Vagina (tissue), 2 donors: ENCODE measurements at places on chromosomes 1 and 21.

DNA sequence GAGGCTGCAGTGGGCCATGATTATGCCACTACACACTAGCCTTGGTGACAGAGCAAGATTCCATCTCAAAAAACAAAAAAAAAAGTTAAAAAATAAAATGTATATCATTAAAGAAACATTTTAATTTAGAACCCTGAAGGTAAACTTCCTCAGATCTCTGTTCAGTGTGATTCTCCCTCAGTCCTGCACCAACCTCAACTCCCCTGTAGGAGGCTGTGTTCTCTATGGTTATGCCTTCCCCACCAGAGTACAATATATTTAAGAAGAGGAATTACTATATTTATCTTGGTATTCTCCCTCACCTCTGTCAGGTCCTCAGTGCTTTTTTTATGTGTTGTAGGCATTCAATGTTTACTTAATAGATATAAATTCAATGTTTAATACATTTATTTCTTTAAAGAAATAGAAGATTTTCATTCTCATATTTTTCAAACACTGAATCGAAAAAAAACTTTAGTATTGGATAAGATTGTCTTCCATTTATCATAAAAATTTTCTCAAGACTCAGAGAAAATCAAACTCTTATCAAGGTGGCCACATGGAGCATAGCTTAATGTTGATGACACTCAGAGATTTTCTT lies 4.8 kb upstream of the LRRC8B start:
- no peak for DNase-seq

GRCh38 chr1:241638099-241638682 lies 2.0 kb downstream of the CHML start:
- no peak for DNase-seq

GRCh38 chr1:47812904-47813514 lies 184.2 kb downstream of the TRABD2B start:
- DNase-seq = no peak

DNA sequence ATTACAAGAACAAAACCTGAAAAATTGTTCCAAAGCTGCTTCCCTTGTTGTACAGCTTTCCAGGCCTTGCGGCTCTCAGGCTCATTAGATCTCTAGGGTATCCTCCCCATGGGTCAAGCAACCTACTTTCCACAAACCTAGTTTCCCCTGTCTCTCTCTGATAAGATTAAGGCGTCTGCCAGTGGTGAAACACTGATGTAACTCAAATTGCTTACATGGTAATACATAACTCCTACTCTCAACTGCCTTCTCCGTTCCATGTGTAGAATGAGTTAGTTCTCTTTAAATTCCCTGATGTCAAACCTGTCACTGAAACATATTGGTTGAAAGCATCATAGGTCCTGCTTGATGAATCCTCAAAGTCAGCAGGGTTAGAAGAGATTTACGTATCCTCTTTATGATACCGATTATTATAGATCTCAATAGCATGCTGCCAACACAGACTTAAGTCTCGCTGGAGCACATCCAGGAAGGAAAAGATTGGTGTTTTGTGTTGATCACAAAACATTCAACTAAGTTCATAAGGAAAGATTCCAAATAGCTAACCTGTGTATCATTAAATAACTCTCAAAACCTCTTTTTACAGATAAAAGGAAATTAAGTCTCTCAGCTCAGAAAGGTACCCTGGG lies 10.6 kb downstream of the PPP1R15B start:
- no peak for DNase-seq

DNA sequence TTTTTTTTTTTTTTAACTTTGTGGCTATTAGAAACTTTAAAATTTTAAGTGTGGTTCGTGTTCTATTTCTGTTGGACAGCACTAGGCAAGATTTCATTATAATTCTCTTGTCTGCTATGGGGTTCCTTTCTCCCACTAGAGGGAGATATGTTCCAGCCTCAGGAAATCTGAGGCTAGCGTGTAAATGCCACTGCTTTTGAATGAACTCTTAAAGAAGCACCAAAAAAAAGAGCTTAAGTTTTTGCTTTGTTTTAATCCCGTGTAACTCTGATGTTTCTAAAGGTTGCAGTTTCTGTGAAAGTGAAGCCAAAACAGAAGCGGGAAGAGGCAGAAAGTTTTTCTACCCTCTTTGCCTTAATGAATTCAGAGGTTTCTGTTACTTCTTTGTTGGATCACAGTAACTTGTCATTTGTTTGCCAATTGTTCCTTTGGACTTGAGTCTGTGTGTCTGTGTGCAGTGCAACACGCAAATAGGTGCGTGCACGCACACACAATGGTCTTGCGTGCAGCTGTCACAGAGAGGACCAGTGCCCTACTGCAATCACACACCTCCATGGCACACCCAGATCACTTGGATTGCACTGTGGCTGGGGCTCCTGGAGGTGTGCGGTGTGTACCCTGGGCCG lies 32.3 kb downstream of the HHAT start:
- DNase-seq = no peak

DNA sequence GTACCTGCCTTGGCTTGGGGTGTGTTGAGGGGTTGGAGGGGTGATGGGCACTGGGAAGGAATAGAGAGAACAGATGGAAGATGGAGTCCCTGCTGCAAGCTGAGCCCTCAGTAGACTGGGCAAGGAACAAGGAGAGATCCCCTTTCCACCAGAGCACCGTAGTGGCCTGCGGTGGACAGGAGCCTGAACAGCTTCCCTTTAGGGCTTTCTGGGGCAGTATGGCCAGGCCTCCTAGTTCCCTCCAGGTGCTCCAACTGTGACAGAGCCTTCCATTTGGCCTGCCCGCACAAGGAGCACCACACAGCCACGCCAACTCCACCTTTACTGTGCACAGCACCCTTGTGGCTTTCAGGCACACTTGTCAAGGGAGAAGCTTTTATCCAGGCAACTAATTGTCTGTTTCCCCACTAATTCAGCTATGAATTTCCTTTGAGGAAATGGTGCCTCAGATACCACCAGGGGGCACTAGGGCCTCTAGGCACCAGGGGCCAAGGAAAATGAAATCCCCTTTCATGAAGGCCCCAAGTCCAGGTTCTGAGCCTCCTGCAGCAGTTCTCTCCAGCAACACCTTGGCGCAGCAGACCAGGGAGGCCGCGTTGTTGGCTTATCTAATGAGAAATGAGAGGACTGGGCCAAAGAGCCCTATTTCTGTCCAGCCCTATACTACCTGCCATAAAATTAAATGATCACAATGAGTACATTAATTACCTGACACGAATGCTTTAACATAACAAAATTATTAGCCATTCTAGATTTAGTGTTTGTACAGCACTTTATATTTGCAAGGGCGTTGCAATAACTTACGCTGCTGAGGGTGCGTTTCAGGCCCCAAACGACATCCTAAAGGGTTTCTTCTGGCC lies 23.1 kb upstream of the ERI3 start:
- no peak for DNase-seq

GRCh38 chr1:11800756-11801433 lies 4.9 kb downstream of the MTHFR start:
- no peak for DNase-seq

GRCh38 chr1:53971718-53972117 lies 25.6 kb downstream of the LRRC42 start:
- no peak for DNase-seq

- DNase-seq = no peak
These were observed 458.3 kb upstream of the USP24 start for GRCh38 chr1:55673416-55673815.

GRCh38 chr1:201085902-201086735 lies 26.1 kb downstream of the CACNA1S start:
- DNase-seq = no peak

DNA sequence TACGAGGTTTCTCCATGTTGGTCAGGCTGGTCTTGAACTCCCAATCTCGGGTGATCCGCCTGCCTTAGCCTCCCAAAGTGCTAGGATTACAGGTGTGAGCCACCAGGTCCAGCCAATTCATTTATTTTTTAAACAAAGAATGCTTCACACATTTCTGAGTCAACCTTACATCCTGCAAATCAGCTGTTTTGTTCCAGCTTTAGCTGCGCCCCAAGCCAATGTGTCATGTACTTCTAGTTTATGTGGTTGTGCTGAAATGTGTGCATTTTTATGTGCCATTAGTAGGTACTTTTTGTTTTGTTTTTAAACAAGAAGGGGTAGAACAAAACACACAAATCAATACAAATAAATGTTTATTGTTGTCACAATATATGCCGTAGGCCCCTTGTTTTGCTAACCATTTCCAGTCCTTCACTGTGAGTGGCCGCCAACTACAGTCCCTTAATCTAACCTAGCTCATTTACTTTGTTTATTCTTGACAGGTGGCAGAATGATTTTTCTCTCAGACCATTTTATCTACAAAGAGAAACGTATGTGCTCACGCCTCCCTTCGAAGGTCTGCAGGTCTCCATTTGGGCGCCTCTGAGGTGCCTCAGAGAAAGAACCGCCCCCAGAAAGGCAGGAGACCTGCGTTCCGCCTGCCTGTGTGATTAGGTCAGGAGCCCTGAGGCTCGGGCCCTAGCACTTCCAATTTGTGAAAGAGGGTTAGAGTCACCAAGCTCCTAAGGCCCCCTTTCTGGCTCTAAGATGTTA lies 2.8 kb upstream of the CASQ2 start:
- peak; percentile 42 for DNase-seq

GRCh38 chr1:229572286-229572685 lies 13.8 kb upstream of the ABCB10 start:
- no peak for DNase-seq

DNA sequence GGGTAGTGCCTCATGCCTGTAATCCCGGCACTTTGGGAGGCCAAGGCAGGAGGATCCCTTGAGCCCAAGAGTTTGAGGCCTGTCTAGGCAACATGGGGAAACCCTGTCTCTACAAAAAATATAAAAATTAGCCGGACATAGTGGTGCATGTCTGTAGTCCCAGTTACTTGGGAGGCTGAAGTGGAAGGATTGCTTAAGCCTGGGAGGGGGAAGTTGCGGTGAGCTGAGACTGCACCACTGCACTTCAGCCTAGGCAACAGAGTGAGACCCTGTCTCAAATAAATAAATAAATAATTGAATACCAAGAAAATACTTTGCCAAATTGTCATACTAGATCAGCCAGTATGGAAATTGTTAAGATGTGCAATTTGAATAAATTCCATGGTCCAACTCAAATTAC lies 5.9 kb upstream of the RBBP5 start:
- DNase-seq = no peak

DNA sequence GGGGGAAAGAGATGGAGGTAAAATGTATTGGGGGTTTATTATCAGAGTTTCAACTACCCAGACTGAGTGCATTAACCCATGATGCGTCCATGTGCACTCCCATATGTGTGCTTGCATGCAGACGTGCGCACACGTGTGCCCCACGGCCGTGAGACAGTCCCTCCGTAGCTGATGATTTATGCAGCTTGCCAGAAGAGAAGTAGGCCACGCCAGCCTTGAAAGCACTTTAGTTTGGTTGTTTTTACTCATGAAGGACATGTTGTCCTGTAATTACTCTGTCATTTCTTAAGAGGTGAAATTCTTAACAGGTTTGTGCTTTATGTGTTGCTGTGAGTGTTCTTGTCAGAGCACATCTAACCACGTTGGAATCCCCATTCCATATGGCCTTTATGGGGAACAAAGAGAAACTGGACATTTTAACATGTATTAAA lies 467.8 kb downstream of the LMO4 start:
- no peak for DNase-seq

DNA sequence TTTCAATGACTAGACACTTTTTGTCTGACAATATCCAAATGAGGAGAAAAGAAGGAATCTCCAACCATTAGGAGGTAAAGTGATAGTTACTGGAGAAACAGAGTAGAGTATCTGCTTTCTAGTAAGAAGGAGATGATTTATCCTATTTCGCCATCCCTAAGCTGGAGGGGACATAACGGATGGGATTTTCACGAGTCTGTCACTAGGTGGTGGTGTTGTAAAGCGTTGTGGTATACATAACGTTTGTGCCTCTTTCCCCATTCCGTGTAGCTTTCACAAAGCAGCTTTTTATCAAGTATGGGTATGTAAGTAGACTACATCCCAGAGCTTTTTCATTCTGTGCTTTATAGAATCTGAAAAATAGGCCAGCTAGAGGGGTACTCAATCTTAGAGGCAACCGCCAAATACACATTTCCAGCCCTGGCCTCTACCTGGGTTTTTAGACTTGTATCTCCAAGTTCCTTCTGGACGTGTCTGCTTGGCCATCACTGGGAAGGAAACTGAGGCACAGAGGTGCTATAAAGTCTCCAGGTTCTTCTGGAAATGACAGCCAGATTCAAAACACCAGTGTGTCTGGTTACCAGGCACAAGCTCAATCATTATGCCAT lies 33.3 kb upstream of the FAM3B start:
- DNase-seq = no peak

GRCh38 chr1:38662126-38662525 lies 197.4 kb downstream of the RRAGC start:
- DNase-seq = no peak

GRCh38 chr1:105724286-105724685 lies 1332.2 kb upstream of the PRMT6 start:
- no peak for DNase-seq

DNA sequence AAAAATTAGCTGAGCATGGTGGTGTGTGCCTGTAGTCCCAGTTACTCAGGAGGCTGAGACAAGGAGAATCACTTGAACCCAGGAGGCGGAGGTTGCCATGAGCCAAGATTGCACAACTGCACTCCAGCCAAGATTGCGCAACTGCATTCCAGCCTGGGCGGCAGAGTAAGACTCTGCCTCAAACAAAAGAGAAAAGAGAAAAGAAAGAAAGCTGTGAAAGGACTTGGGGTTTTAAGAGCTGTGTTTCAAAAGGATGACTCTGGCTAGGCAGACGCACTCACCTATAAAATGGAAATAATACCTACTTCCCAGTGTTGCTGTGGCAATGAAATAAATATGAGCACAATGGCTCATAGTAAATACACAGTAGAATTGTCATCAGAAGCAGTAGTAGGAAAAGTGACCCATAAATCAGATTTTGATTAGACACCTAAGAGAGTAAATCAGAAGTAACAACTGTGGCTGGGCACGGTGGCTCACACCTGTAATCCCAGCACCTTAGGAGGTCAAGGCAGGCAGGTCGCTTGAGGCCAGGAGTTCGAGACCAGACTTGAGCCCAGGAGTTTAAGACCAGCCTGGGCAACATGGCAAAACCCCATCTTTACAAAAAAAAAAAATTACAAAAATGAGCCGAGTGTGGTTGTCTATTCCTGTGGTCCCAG lies 45.9 kb upstream of the PUM1 start:
- DNase-seq = no peak

DNA sequence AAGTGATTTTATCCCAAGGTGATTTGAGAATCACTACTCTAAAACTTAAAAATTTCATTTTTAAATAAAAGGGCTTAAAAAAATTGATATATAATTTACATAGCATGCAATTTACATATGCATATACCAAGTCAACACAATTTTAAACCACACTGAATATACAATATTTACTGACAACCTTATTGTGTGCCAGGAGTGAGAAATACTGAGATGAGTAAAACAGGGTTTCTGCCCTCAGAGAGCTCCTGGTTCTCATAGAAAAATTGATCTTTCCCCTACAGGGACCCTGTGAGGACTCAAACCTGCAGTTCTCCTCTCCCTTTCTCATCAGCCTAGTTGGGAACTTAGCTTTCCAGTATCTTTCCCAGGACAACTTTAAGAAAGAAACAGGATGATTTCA lies 27.0 kb downstream of the PLPP3 start:
- DNase-seq = no peak

- no peak for DNase-seq
These were observed 1233.1 kb downstream of the PLA2G4A start for GRCh38 chr1:188061881-188062280.
